Gastrocnemius medialis (tissue), 4 donors: ENCODE measurements at places on chromosomes 1 and 21. TPM values are rescaled to one million over a fixed set of nuclear protein-coding genes. Genes with fewer than 3 reads are reported as not detected.

DNA sequence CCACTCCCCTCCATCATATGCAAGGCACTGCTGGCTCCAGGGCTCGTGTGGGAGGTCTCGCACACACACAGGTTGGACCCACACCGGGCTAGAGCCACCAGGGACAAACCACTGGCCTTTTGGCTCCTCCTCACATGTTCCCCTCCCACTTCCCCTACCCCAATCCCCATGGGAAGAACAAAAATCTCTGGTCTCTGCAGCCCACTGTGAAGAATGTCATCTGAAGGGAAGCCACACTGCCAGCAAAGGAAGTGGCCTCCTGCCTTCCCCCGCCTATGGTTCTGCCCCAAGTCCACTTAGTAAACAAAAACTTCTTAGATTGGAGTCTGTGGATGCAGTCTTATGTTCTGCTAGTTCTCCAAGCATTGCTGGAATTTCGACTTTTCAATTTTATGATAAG, 24.2 kb downstream of the OLFML3 start:
- no peaks in the 10 kb centered on the region for H3K4me1 ChIP-seq
- H3K27me3 ChIP-seq = no peaks in the 10 kb centered on the region
- no peak overlapping the region for H3K27ac ChIP-seq
- H3K36me3 ChIP-seq = no peaks in the 10 kb centered on the region

DNA sequence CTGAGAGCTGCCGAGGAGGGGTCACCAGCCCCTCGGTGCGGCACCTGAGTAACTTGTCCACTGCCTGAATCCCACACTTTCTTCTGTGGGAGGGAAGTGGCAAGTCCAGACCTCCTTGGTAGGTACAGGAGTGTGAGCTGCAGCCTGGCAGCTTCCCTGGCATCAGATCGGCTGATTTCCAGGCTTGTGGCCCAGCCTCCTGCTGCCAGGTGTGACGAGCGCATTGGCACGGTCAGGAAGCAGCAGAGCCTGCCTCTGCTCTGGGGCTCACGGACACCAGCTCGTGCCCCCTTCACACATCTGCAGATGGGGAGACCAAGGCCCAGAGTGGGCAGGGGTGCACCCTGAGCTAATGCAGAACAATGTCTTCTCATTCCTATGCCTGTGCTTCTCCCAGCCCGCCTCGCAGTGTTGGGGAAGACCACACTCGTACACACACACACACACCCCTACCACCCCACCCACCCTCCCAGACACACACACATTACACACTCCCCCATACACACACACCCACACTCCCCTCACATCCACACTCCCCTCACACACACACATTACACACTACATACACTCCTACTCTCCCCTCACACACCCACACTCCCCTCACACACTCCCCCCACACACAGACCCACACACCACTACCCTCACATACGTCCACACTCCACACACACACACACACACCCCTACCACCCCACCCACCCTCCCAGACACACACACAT, 33.1 kb upstream of the SELENON start:
- no peaks in the 10 kb centered on the region for H3K27me3 ChIP-seq
- peaks cover 30% of the 10 kb centered on the region for H3K4me1 ChIP-seq
- DNase-seq = peak; percentile 41
- no peak overlapping the region for H3K27ac ChIP-seq
- H3K36me3 ChIP-seq = no peaks in the 10 kb centered on the region

DNA sequence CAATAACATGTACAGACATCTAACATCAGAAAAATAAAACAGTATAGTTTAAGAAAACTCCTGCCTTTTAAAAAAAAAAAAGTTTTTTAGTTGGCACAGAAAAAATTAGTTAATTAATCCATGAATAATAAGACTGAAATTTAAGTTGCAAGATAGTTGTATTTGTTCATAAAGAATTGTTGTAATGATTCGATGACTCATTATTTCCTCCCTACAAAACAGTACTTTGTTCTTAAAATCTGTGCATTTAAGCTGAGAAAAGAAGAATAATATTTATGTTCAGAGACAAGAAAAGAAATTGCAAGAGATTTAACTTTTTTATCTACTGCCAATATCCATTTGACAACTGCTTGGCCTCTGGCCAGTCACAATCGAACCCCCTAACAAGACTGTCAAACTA, 894.7 kb downstream of the ADGRL2 start:
- DNase-seq = no peak
- no peak overlapping the region for H3K27ac ChIP-seq
- no peaks in the 10 kb centered on the region for H3K36me3 ChIP-seq
- H3K27me3 ChIP-seq = no peaks in the 10 kb centered on the region
- H3K4me3 ChIP-seq = no peak overlapping the region

- DNase-seq = no peak
- no peaks in the 10 kb centered on the region for H3K36me3 ChIP-seq
- peak overlapping the region; percentile 69 for H3K27ac ChIP-seq
- H3K27me3 ChIP-seq = no peaks in the 10 kb centered on the region
Measured at GRCh38 chr1:10692401-10693021, 103.9 kb downstream of the CASZ1 start.

DNA sequence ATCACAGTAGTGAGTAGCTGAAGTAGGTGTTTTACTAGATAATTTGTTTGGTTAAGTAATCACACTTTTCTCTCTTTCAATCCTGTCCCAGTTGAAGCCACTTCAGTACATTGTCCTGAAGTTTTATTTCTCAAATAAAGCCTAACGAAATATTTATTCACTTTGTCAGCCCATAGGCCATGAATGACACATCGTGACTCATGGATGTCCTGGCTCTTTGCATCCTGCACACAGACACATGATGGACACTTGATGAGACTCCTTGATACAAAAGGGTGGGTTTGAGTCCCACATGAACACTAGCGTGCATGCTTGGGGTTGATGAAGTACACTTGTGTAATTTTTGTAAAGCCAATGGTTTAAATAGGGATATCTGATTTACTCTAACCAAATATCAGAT, 22.7 kb upstream of the LAMC2 start:
- no peaks in the 10 kb centered on the region for H3K27me3 ChIP-seq
- no peak overlapping the region for H3K27ac ChIP-seq
- no peaks in the 10 kb centered on the region for H3K36me3 ChIP-seq
- DNase-seq = no peak

- no peaks in the 10 kb centered on the region for H3K27me3 ChIP-seq
- H3K27ac ChIP-seq = peak overlapping the region; percentile 16
- no peaks in the 10 kb centered on the region for H3K36me3 ChIP-seq
- DNase-seq = no peak
- peaks cover 23% of the 10 kb centered on the region for H3K4me1 ChIP-seq
Measured at GRCh38 chr1:43835082-43836021, 98.2 kb upstream of the ARTN start.

- no peaks in the 10 kb centered on the region for H3K36me3 ChIP-seq
- peak overlapping the region; percentile 79 for H3K27ac ChIP-seq
- no peak for DNase-seq
Measured at GRCh38 chr1:51661081-51661518, 44.2 kb downstream of the OSBPL9 start.

DNA sequence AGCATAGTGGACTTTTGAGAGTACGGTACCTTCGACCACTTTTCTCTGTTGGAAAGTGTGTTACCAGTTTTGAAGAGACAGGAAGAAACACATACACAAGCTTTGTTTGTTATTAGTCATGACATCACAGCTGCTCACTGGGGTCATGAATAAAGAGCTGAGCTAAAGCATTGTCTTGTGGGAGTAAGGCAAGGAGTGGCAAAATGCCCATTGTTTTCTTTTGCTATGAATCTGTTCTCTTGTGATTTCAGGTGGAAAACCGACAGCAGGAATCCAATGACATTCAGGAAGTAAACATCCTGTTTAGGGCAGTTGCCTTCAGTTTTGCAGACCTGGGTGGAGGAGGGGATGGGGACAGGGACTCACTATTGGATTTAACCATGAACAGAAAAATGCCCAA, 66.2 kb downstream of the RGL1 start:
- no peaks in the 10 kb centered on the region for H3K27me3 ChIP-seq
- H3K36me3 ChIP-seq = no peaks in the 10 kb centered on the region
- H3K27ac ChIP-seq = peak overlapping the region; percentile 69

DNA sequence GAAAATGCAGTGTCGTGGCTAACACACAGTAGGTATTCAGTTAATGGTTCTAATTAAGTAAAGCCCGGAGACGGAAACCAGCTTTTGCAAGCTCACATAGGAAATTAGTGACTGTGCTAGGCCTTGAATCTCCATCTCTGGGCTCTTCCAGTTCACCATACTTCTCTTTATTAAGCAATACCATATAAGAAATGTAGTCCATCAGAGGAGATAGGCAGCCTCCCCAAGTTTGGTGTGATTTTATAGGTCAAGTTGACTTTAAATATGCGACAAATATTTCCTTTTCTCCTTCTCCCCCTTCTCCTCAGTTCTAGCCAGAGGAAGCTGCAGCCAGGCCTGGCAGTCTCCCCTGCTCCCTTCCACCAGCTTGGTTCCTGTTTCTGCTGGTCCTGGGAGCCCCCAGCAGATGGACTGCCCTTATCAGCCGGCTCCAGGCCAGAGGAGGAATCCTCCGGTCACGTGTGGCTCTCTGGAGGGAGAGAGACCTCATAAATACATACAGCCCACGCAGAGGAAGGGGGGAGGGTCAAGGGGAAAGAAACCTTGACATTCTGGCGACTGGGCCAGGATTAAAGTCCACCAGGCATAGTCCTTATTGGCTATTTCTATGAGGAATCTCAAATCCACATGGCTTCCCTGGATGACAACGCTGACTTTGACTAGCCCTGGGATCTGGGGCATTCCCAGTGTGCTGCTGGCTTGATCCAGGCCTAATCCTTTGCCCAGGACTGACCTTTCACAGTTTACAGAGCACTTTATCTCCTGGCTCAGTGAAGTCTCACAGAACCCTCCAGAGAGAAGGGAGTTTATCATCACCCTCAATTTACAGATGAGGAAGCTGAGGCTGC, 115.1 kb upstream of the JUN start:
- H3K27me3 ChIP-seq = no peaks in the 10 kb centered on the region
- no peaks in the 10 kb centered on the region for H3K36me3 ChIP-seq
- peaks cover 87% of the 10 kb centered on the region for H3K4me1 ChIP-seq
- H3K4me3 ChIP-seq = no peak overlapping the region
- no peak for DNase-seq

CHTOP gene
- 52.0 TPM for total RNA-seq
